ENCODE measurements at places on chromosomes 4 and X. TPM values are rescaled to one million over a fixed set of nuclear protein-coding genes. Genes with fewer than 3 reads are reported as not detected.

Gene MAOB
- total RNA-seq: 28.2 TPM

Gene GALNTL6
- 0.29 TPM for total RNA-seq

Gene RRH
- 0.34 TPM for total RNA-seq

Gene UGT2A1
- not detected for total RNA-seq

Gene TMEM131L
- 12.1 TPM for total RNA-seq

Gene GNRHR
- total RNA-seq: not detected

Gene FRAS1
- 12.4 TPM for total RNA-seq

Gene ADH1C
- 43.5 TPM for total RNA-seq

Gene IGBP1
- 43.4 TPM for total RNA-seq

Gene HPGD
- total RNA-seq: 527 TPM

Gene ANAPC4
- 44.0 TPM for total RNA-seq

Gene RASGEF1B
- total RNA-seq: 8.4 TPM

Gene CCNB3
- 0.96 TPM for total RNA-seq

Gene PPBP
- not detected for total RNA-seq

Gene ELOVL6
- 62.3 TPM for total RNA-seq

Gene FGD1
- 3.3 TPM for total RNA-seq

Gene GPRASP2
- 12.2 TPM for total RNA-seq

Gene MAP3K15
- total RNA-seq: not detected

Gene RPA4
- 2.6 TPM for total RNA-seq

Gene AFF1
- total RNA-seq: 194 TPM

Gene FGF16
- total RNA-seq: 0.39 TPM

Gene USP17L15
- not detected for total RNA-seq

Gene FDCSP
- not detected for total RNA-seq

Gene AWAT2
- total RNA-seq: not detected

Gene TCEANC
- 3.4 TPM for total RNA-seq

Gene CT47B1
- total RNA-seq: not detected

Gene AVPR2
- 2.3 TPM for total RNA-seq

Gene SYN1
- 1.4 TPM for total RNA-seq

Gene CSAG3
- total RNA-seq: not detected

Gene ETDB
- total RNA-seq: not detected

Gene RAB41
- not detected for total RNA-seq

Gene LPAR4
- 0.18 TPM for total RNA-seq

Gene GAB1
- total RNA-seq: 42.4 TPM

Gene ATOH1
- total RNA-seq: not detected

Gene BMX
- total RNA-seq: 1.4 TPM

Gene SPANXN3
- not detected for total RNA-seq

Gene CXCL1
- 0.55 TPM for total RNA-seq

Gene PARM1
- total RNA-seq: 134 TPM

Gene FAT4
- 9.8 TPM for total RNA-seq

Gene MAGEB17
- total RNA-seq: not detected

Gene ING2
- 10.3 TPM for total RNA-seq

Gene PAGE2B
- total RNA-seq: not detected

Gene DDIT4L
- total RNA-seq: 0.44 TPM

Gene GPR173
- 7.6 TPM for total RNA-seq

Gene GATA1
- total RNA-seq: not detected

Gene FAAH2
- total RNA-seq: 9.1 TPM

Gene CRMP1
- 1.3 TPM for total RNA-seq

Gene SYNPO2
- 381 TPM for total RNA-seq

Gene ADH1A
- not detected for total RNA-seq

Gene ZDHHC15
- 1.8 TPM for total RNA-seq

Gene NPY2R
- not detected for total RNA-seq

Gene PNMA5
- total RNA-seq: not detected

Gene COX18
- 18.6 TPM for total RNA-seq

Gene ERCC6L
- 0.26 TPM for total RNA-seq

Gene NR0B1
- total RNA-seq: not detected

Gene PROM1
- 37.0 TPM for total RNA-seq

Gene ARR3
- not detected for total RNA-seq
